ENCODE measurements at places on chromosomes 7 and 10.

DNA sequence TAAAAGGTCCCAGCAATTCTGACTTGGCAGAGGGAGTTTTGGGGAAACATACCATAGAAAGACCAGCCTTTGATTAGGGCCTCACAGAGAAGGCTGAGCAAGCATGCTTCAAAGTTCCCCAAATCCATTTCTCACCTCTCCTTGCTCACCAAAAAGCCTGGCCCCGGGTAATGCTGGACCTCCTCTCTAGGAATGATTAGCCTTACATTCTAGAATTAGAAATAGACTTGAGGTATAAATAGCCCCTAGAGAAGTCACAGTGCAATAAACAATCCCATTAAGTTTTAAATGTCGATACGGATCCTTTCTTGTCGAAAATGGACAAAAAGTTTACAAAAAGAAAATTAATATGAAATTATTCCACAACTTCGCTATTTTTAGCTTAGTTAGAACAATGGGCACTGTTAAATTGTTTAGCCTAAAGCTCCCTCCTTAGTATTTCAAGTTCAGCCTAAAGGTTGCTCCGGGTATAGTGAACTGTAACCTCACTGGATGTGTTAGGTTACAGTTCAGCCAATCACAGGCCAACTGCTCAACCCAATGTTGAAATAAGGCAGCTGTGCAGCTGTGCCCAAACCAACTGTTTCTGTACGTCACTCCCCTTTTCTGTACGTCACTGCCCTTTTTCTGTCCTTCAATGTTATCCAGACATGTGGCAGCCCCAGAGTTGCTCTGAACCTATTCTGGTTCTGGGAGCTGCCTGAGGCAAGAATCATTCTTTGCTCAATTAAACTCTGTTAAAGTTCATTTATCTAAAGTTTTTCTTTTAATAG lies 7.9 kb upstream of the GSDME start:
- no peak for DNase-seq

DNA sequence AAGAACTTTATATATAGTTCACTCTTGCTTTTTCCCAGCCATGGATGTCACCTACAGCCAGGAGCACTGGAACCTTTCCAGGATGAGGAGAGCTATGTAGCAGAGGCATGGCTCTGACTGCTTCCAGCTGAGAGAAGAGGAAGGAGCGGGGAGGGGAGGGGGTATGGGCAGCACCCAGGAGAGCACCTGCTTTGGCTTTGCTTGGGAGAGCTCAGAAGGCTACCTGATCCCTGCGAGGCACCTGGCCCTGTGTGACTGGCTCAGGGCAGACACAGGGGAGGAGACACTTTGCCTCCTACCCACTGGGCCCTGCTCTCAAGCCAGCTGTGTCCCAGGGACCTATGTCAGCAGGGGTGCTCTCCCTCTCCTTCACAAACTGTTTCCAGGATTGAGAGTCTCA lies 67.1 kb downstream of the HK1 start:
- no peak for DNase-seq

- DNase-seq, result peak; percentile 99
These were observed 307.4 kb upstream of the AOAH start for GRCh38 chr7:37031571-37032257.

- DNase-seq, result no peak
These were observed 7.8 kb upstream of the FAM20C start for GRCh38 chr7:184294-185264.
